ENCODE measurements at places on chromosomes 3 and 15.

- peak; percentile 28 for DNase-seq
Measured at GRCh38 chr3:50436114-50436674, 67.2 kb downstream of the CACNA2D2 start.

DNA sequence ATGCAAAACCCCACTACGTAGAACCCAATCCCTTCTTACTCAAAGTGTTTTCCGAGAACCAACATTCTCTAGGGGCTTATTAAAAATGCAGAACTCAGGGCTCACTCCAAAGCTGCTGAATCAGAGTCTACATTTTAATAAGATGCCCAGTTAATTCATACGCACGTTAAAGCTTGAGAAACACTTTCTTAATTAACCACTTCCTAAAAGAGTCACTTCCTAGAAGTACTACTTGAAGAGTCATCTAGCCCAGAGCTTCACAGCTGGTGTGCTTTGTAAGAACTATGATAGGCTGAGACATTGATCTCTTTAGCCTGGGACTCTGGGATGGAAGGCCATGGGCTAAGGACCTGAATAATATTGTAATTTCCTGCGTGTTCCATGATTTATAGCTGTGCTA, 9.0 kb downstream of the COL6A5 start:
- DNase-seq, result peak; percentile 82

DNA sequence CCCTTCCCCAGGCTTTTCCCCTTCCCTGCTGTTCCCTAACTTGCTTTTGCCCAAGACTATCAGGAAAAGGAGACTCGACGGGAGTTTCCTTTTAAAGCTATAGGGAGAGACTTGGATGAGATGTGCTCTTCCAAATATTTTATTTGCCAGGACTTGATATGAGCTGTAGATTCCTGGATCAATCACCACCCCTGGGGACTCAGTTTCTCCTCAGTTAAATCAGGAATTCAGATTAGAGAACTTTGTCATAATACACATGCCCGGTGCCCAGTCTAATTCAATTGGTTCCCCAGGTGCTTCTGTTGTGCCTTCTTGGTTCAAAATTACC, 46.6 kb downstream of the SMAD6 start:
- no peak for DNase-seq

GRCh38 chr3:121894301-121894990, at the start of gene SLC15A2:
SLC15A2 (plus strand) TSS chr3:121894401; CDS start chr3:121894477, 76 bp downstream.
- peak; percentile 22 for DNase-seq

GRCh38 chr15:48582452-48583247, 62.9 kb downstream of the FBN1 start:
- no peak for DNase-seq

GRCh38 chr3:197748597-197749314, 927 bp upstream of the FYTTD1 start:
- no peak for DNase-seq

- no peak for DNase-seq
Measured at GRCh38 chr3:16460886-16461285, 52.6 kb downstream of the RFTN1 start.

DNA sequence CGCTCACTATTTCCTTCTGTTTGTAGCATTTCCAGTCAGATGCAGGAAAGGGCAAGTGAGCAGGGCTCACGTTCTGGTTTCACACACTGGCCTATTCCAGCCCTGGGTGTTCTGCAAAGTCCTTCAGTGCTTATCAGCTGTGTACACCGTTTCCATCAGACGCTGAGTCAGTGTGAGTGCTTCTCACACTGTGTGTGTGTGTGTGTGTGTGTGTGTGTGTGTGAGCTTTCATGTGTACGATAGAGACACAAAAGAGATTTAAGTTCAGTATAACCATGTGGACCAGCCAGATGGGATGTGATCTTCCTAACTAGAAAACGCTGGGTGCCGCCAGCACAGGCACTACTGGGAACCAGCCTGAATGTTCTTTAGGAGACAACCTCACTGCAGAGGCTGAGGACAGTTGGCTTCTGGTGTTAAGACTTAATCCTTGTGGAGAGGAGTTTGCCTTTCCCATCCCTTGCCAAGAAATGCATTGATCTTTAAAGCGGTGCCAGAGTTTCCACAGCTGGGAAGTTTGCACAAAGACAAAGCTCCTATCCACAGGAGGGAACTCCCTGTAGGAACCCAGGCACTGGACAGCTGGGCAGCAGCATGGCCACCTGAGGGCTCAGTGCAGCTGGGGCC, 3.9 kb upstream of the CHSY1 start:
- DNase-seq, result peak; percentile 28

DNA sequence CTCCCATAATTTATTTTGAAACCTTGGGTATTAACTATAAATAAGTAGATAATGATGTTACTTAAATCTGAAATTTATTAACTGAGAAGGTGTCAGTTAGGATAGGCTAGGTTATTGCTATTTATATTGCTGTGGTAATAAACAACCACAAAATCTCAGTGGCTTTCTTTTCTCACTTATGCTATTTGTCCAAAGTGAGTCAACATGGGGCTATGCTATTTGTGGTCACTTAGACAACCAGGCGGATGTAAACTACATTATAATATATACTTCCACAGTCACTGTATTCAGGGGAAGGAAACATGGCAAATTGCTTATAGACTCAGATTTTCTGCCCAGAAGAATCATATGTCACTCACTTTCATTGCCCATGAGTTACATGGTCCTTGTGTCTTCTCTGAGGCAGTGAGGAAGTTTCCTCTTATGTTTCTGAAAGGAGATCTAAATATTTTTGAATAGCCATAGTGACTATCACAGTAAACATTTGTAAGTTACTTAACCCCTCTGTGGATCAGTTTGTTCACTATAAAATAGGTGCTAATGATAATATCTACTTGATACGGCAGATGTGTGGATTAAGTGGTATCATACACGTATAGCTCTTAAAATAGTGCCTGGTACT, 19.8 kb downstream of the HMG20A start:
- DNase-seq, result no peak

GRCh38 chr3:69288161-69288895, 97.6 kb downstream of the FRMD4B start:
- no peak for DNase-seq

DNA sequence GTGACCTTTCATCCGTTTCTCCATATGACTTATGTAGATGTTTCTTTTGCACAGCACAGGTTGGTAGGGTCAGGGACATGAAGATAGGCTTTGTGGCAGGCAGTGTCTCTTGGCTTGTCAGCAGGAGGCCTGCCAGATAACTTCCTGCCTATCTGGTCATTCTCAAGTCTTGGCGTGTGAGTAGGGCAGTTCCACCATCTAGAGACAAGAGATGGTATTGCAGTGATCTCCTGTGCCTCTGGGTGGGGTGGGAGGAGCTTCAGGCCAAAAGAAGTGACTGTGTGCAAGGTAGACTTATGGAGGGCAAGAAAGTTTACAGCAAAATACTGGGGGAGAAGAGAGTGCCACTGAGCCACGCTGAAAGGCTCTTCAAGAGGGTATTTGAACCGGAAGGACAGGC, 11.0 kb downstream of the TEX264 start:
- DNase-seq, result peak; percentile 95

GRCh38 chr3:64825404-64826120, 137.8 kb upstream of the ADAMTS9 start:
- no peak for DNase-seq

GRCh38 chr15:35647303-35647702, 101.3 kb upstream of the DPH6 start:
- no peak for DNase-seq

DNA sequence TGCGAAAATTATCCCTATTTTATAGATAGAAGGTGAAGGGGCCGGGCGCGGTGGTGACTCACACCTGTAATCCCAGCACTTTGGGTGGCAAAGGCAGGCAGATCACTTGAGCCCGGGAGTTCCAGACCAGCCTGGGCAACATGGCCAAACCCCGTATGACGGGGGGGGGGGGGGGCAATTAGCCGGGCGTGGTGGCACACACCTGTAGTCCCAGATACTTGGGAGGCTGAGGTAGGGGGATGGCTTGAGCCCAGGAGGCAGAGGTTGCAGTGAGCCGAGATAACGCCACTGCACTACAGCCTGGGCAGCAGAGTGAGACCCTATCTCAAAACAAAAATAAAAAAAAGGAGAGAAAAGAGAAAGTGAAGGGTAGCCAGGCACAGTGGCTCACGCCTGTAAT, 1.4 kb downstream of the AAGAB start:
- no peak for DNase-seq

DNA sequence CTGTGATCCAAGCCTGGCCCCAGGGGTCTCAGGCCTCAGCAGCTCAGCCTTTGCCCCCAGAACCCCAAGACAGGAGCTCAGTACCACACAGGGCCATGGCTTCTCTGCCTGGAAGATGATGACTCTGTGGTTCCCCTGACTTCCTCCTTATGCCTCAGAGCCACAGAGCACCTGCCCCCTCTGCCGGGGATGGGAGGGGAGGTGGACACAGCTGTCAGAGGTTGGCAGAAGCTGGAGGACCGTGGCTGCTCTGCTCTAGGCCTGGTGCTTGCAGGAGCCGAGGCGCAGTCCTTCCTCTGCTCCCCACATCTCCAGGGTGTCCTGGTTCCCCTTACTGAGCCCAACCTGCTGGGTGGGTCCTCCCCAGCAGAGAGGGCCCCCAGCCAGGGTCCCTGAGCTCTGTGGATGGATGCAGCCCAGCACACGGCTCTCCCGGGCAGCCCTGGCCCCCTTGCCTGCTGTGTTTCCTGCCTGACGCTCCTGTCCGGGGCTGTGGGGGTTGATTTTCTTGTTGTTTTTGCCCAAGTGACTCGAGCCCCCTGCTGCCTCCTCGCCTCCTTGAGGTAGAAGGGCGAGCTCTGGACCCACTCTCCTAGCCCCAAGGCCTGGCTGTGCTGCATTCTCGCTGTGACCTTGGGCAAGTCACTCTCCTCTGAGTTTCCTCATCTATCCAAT, 36.6 kb downstream of the PSTPIP1 start:
- peak; percentile 77 for DNase-seq

- DNase-seq, result peak; percentile 2
Measured at GRCh38 chr3:129482721-129483120, 42.7 kb downstream of the IFT122 start.
